Brain (organoid and tissue), 16 donors: ENCODE measurements at places on chromosomes 12 and 14. TPM values are rescaled to one million over a fixed set of nuclear protein-coding genes. Genes with fewer than 3 reads are reported as not detected.

DNA sequence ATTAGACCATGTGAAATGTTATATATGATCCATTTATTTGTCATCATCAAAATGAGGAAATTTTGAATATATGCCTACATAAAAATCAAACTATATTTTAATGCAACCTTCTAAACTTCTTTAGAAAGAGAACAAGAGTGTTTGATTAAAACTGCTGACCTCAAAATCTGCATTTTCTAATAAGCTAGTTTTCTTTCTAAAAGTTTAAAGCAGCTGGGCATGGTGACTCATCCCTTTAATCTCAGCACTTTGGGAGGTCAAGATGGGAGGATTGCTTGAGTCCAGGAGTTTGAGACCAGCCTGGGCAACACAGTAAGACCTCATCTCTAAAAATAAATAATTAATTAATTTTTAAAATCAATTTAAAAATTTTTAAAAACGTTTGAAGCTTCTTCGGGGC lies 36.2 kb downstream of the GNPTAB start:
- no peak for DNase-seq

The TRPV4 gene
- 0.14 TPM for polyA plus RNA-seq

DNA sequence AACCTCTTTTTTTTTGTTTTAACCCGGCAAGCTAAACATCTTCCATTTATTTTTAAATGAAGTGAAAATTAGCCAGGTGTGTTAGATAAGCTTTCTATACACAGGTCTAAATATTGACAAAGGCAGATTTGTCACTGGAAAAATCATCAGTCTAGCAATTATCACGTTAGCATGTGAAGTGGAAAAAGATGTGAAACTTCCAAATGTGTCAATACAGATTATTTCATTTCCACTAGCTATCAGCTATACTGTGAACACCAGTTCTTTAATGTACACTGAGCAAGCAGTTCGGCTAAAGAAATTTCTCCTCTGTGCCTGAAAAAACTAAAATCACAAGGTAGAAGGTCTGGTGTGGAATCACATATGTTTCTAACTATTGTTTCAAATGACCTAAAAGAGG lies 96.6 kb upstream of the G2E3 start:
- DNase-seq: no peak

The GLIPR1L1 gene
- not detected for polyA plus RNA-seq

The POTEG gene
- polyA plus RNA-seq: not detected

DNA sequence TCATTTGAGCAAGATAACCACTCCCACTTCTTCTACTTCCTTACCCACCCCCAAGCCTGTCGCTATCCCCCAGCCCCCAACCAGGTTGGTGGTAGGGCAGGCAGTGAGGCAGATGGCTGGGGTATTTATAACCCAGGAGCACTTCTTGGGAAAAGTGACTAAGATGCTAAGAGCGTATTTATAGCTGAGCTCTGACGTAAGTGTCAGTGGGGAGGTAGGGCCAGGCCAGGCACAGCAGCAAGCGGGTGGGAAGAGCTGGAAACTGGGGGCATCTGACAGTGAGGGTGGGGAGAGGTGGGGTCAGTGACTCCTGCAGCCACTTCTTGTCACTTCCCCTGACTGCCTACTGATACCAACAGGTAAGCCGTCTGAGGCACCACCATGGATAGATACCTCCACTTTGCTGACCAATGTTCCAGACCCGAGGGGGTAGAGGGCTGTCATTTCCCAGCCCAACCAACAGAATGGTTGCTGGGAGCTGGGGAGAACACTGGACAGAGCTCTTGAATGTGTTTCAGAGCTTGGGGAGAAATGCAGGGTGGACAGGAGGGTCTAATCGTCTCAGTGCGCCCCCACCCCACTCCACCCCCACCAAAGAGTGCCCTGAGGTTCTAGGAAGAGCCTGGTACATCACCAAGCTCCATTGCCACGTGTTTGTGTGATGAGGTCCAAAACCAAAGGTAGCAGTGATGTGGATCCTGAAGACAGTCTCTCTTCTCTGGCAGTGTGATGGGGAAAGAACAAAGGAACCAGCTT lies 2.7 kb upstream of the INHBE start:
- DNase-seq: no peak

The MGST1 gene
- 81.6 TPM for polyA plus RNA-seq

GRCh38 chr12:88985631-88986030 lies 366.7 kb downstream of the DUSP6 start:
- DNase-seq: no peak

DNA sequence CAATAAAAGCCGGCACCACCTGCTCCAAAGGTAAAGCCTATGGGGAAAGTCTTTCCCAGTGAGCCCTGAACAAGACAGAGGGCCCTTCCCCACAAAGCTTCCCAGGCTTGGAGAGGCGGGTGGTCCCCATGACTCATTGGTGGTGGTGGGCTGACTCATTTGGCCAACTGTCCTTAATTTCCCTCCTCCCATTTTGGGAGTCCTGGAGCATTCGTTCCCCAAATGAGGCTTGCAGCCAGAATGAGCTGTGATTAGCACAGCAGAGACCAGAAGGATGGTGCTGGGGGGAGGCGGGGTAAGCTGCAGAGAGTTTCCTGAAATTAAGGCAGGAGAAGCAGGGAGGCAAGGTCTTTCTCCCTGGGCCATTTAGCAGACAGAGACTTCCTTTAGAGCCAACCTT lies 241.7 kb downstream of the DPF3 start:
- no peak for DNase-seq

- no peak for DNase-seq
Observed at GRCh38 chr14:38755036-38755435, 348.0 kb downstream of the SEC23A start.

DNA sequence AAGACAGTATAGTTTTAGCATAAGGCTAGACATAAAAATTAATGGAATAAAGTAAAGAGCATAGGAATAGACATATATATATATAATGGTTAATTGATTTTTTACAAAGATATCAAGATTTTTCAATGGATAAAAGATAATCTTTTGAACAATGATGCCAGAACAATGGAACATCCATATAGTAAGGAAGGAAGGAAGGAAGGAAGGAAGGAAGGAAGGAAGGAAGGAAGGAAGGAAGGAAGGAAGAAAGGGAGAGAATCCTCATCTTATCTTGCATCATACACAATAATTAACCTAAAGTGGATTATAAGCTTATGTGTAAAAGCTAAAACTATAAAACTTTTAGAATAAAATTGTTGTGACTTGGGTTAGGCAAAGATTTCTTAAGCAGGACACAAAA lies 9.8 kb upstream of the NELL2 start:
- no peak for DNase-seq

The PLA2G1B gene
- not detected for polyA plus RNA-seq

GRCh38 chr14:99034711-99035171 lies 237.3 kb downstream of the BCL11B start:
- no peak for DNase-seq
